ENCODE measurements at places on chromosomes 2 and 18.

DNA sequence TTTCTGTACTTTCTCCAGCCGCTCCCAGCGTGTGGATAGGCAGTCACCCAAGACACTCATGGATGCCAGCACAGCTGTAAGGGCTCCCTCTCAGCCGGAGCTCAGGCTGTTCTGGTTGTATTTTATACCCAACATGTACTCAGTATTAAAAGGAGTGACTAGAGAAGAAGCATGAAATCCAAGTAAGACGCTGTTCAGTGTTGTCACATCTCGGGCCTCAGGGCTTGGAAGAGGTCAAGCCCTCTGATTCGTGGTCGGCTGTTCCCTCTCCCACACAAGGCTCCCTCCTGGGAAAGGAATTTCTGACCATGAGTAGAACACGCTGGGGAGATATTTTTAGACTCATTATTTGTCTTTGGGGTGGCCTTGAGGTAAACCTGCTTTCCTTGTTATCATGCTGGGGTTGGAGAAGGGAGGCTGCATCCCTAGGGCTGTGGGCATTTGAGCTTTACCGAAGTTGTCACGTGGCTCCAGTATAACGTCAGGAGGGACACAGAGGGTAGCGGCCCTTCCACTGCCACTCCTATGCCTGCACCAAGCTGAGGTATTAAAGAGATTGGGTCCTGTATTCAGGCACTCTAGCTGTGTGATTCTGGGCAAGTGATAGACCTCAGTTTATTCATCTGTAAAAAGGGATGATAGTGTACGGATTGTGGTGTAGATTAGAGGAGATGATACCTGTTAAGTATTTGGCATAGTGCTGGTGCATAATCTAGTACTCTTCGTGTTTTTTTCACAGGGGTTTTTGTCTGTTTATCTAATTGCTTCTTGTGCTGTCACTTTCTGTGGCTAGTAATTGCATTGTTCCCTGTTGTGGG lies 34.1 kb downstream of the HK2 start:
- DNase-seq = no peak

GRCh38 chr2:64166212-64166611 lies 22.0 kb upstream of the PELI1 start:
- DNase-seq = no peak

DNA sequence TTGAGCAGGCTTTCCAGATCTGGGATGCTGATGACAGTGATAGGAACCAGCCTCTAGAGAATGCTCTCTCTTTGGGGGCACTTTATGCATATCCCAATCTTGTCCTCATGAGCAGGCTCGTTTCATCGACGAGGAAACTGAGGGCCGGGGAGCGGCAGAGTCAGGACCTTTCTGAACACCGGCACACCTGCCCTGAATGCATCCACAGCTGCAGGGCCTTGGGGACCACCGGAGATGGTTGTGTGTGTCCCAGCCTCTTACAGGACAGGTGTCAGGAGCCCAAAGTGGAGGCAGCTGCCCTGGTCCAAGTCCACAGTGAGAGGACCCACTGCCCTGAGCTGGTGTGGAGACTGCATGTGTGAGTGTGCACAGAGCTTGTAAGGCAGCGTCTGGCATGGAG lies 47.6 kb upstream of the FAHD2A start:
- DNase-seq = no peak

GRCh38 chr2:223925106-223925505 lies 20.0 kb downstream of the WDFY1 start:
- no peak for DNase-seq

DNA sequence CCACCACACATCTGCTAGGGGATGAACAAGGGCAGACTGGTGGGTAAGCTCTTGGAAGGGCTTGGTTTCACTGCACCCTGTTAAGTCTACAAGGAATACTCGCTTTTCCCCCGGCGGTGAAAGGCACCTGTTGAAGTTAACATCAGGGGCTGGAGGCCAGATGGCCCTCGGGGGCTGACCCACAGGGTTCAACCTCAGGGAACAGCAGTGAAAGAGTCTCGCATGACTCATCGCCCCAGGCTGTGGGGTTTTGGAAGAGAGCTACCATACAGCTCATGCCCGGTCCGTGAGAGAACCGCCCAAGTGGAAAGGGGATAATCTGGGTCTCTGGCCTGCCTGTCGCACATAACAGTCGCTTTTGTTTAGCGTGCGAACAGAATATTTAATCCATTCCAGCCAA lies 748.0 kb downstream of the DPP10 start:
- DNase-seq = no peak

GRCh38 chr2:172089633-172090032 lies 4.3 kb downstream of the DLX1 start:
- no peak for DNase-seq

DNA sequence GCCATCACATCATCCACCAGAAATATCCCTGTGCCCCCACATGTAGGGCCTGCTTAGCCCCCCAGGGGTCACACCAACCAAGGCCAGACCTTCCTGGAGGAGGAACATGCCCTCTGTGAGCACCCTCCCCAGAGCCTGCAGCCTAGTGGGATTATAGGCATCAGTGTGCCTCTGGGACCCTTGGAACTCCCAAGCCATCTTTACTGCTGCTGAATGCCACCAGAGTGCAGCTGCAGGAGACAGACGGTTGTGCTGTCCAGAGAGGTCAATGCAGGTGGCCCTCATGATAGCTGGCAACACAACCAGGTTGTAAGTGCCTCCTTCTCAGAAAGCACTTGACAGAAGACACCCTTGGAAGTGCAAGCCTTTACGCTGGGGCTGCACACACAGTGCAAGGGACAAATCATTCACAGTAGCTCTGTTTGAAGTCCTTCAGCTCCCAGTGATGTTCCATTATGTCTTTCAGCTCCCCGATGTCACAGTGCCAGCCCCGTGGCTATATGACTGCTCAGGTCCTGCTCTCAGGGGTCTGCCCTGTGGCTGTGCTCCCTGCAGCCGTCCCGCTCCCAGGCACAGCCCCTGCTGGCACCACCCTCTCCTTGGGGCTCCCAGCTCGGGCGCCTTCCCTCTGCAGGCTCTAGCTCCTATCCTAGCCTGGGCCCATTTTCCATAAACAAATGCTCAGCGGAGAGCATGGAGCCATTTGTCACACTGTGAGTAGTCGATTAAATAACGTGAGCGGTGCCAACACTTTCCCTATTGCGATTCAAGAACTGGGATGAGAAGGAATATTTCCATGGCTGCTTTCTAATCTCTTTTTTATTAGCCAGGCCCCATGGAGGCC lies 65.1 kb downstream of the EDAR start:
- no peak for DNase-seq

GRCh38 chr18:48940854-48941611 lies 9.7 kb downstream of the SMAD7 start:
- peak; percentile 91 for DNase-seq

GRCh38 chr2:120988700-120989511 lies 253.2 kb downstream of the GLI2 start:
- DNase-seq = no peak

DNA sequence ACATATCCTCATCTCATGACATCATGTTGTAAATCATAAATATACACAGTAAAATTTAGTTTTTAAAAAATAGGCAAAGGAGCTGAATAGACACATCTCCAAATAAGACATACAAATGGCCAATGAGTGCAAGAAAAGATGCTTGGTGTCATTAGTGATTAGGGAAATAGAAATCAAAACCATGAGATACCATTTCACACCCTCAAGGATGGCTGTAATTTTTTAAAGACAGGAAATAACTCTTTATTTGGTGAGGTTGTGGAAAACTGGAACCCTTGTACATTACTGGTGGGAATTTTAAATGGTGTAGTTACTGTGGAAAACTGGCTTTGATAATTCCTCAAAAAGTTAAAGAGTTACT lies 141.6 kb downstream of the PTRHD1 start:
- no peak for DNase-seq

DNA sequence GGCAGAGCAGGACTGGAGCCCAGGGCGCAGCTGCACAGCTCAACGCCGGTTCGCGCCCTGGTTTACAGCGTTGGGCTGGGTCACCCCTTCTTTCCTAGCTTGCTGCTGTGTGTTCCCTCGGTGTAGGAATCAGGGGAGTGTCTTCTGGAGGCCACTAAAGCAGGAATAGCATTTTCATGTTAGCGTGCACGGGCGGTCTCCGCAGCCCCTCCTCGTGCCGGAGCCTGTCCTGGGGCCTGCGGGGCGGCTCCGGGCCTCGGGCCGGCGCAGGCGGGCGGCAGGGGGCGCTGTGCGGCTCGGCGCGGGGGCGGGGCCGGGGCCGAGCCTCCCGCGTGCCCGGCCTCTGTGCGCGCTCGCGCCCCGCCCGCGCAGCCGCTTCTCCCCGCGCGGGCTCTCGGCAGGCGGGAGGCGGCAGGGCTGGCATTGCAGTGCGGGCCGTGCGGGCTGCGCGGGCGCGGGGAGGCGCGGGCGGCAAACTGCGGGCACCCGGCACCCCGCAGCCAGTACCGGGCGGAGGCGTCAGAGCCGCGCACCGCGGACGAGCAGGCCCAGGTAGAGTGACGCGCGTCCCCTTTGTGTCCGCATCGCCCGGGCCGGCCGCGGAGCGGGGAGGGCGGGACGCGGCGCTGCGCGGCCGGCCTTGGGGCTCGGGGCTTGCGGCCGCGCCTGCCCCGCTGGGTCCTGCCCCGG lies at the start of gene RNF144A:
Gene RNF144A (plus strand): TSS at position 342 of the 690 bp plus-strand sequence. CDS start 79,515 bp downstream, outside the sequence.
- peak; percentile 72 for DNase-seq

DNA sequence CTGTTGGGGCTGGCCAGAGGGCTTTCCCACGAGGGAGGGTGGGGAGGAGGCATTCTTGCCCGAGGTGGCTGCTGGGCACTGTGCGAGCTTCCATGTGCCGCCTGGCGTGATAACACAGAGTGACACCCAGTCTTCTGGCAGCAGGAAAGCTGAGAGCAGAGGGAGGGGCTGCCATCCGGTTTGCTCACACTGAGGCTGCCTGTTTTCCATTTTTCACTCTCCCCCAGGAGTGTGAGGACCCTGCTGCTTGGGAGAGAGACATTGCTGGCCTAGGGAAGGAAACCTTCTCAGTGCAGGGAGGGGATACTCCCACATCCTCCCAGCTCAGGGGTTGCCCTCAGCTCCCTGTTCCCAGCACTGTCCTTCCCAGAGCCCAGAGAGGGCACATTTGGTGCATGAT lies 73.1 kb downstream of the INHBB start:
- DNase-seq = no peak

DNA sequence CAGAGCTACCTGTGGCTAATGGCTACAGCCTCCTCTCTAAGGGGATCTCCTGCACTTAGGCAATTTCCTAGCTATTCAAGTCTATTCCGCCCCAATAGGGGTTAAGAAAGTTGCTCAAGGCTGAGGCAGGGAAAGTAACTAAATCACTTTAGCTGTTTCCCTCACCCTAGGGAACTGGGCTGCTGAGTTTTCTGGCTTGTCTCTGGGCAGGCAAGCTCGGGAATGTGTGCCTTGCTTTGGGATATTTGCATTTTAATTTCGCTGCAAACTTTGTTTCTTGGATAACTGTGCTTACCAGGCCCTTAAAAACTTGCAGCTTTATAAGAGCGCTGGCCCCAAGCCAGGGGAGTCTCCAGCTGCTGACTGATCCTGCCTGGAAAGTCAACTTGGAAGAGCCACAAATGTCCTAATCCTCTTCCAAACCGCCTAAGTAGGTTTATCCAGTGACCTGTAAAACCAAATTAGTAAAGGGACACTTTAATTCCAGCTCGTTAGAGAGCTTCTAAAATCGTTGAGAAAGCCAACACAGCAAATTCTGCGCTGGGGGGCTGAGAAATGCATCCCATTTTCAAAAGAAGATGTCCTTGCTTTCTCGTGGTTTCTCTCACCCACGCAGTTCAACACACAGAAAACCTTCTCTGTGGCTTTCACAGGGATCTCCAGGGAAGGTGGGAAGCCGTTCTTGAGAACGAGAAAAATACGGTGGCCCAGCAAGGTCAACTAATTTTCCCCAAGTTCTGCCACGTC lies 59.5 kb upstream of the SP3 start:
- no peak for DNase-seq

DNA sequence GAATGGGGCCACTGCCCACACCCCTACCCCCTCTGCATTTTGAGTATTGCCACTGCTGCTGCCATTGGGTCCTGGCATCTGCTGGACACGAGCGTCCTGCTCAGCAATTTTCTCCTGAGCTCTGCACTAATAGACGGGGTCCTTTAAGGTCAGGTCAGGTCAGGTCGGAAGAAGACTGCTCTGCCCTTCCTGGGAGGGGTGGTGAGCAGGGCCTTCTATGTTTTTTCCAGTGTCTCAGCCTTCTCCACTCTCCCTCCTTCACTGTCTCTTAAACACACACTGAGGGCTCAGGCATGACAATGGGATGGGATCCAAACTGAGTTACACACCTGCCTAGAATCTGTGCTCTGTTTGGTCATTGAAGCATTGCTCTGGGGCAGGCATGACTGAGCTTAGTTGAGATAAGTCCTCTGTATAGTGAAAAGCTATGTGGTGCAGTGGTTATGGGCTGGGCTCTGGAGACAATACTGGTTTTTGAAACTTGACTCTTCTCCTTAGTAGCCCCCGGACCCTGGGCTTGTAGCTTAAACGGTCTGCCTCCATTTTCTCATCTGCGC lies 10.6 kb downstream of the MYO1B start:
- DNase-seq = no peak

- DNase-seq = no peak
Measured at GRCh38 chr2:6545336-6545735, 320.4 kb downstream of the CMPK2 start.

DNA sequence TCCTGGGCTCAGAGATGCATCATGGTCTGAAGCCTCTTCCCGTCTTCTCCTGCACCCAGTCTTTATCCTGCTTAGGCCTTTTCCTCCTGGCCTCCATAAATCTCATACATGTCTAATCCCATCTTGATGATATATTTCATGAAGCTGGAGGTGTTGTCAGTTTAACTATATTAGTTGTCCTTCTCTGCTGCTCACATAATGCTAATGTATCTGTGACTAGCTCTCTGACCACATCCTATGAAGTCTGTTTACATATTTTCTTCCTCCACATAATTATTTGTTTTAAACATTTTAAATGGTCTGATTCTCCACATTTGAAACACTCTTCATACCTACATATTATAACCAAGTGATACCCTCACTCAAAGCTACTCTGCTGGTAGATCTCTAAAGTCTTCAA lies 315.2 kb upstream of the RND3 start:
- DNase-seq = no peak

- DNase-seq = no peak
Measured at GRCh38 chr2:72893594-72894319, 6.5 kb downstream of the SPR start.

GRCh38 chr2:15561574-15562344 lies 625 bp upstream of the NBAS start:
- peak; percentile 16 for DNase-seq

DNA sequence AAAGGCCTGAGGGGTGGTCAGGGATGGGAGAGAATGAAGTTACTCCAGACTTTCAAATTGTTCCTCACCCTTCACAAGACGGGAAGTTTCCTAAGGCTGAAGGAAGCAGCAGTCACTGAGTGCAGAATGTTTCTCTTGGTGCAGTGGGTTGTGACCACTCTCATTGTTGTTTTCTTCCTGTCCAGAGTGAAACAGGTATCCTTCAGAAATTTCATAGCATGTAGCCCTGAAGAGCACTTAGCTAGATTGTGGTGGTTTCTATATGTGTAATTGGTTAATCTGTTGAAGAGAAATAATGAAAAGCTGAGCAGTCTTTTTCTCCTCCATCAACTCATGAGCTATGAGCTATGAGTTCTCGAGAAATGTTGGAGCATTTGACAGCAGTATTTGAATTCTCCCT lies 96.8 kb downstream of the GPD2 start:
- DNase-seq = no peak
